Smooth muscle cell of the pulmonary artery (primary cell): ENCODE measurements at places on chromosomes 5 and 9. TPM values are rescaled to one million over a fixed set of nuclear protein-coding genes. Genes with fewer than 3 reads are reported as not detected.

The RABGAP1 gene
- total RNA-seq = 52.0 and 63.9 TPM in 2 replicates

The SV2C gene
- total RNA-seq = under 0.01 TPM in 1 of 2 replicates, not detected in the other

The FYB1 gene
- total RNA-seq = 0.03 and 0.07 TPM in 2 replicates

The FOXD4L5 gene
- 0.03 and 0.07 TPM in 2 replicates for total RNA-seq

The ZNF879 gene
- total RNA-seq = 4.1 and 4.6 TPM in 2 replicates

The LHX3 gene
- not detected in 2 replicates for total RNA-seq

The UNC5A gene
- under 0.01 TPM in 1 of 2 replicates, not detected in the other for total RNA-seq

The TAF11L10 gene
- not detected in 2 replicates for total RNA-seq

The POLR3G gene
- total RNA-seq = 3.6 and 3.7 TPM in 2 replicates

The PCDH12 gene
- total RNA-seq = 0.36 and 0.46 TPM in 2 replicates

The TMEM252 gene
- not detected in 2 replicates for total RNA-seq

The CDKN2B-AS1 gene
- total RNA-seq = 1.3 and 1.8 TPM in 2 replicates
